ENCODE measurements at places on chromosomes 4 and X. TPM values are rescaled to one million over a fixed set of nuclear protein-coding genes. Genes with fewer than 3 reads are reported as not detected.

The AKAP4 gene
- not detected for total RNA-seq

The TMEM255A gene
- total RNA-seq = 3.9 TPM

The TMEM31 gene
- 0.63 TPM for total RNA-seq

The GLOD5 gene
- total RNA-seq = not detected

The NSUN7 gene
- total RNA-seq = 2.1 TPM

DNA sequence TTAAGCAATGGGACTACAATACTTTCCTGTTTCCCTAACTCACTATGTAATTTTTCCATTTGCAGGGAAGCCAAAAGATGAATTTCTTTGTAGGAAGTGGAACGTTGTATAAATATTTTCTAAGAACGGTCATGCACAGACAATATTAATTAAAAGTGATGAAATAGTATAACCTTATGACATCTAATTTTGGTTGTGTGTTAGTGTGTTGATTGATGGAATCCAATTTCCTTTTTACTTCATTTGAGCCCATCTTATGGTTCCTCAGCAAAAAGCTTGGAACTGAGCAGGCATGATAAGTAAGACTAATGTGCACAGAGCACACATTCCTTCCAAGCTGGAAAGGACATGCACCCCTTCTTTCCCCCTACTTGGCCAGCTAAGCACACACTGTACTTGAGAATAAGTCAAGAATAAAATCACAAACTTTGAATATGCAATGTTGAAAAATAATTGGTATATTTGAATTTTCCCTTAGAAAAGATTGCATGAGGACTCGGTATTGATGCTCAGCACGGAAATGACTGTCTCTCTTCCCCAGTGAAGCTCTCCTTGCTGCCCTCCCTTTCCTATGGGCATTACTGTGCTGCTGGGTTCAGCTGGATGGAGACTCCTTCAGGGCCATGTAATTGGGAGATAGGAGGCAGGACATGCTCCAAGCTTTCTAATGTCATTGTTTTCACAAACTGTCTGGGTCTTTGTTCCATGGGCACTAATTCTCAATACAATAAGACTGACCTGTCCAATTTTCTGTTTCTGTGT is 19.2 kb upstream of the PDLIM3 start:
- DNase-seq = no peak

- no peak for DNase-seq
Observed at GRCh38 chr4:11881947-11882346, 453.3 kb upstream of the HS3ST1 start.

- DNase-seq = no peak
Observed at GRCh38 chr4:140271553-140271952, 101.9 kb upstream of the SCOC start.

DNA sequence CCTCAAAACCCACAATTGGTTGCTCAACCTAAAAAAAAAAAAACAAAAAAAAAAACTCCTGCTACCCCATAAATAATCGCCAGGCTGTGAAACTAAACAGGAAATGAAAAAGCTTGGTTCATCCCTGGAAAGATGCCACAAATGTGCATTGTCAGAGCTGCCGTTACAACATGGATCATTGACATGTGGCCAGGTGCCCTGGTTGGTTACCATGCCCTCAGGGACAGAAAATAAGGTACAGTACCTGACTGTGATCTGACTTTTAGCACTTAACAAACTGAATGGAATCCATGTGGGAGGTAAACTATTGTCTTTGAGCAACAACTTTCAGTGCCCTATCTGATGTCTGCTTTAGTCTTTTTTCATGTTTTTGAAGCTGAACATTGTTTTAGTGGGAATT is 118.0 kb upstream of the RPL34 start:
- no peak for DNase-seq

DNA sequence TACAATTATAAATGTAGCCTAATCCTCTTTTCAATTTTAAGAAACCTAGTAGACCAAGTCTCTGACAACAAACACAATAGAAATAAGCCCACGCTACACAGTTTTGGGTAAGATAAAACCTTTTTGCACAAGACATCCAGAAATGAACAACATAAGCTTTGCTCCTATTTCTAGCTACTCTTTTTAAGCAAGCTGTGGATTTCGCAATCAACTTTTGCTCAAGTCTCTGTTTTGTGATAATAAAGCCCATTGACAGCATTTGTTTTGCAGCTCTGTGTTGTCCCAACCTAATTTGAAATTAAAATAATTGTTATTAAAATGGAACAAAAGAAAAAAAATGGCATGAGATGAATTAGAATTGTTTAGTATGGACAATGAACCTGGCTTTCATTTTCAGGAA is 287.9 kb upstream of the PUDP start:
- DNase-seq = no peak

DNA sequence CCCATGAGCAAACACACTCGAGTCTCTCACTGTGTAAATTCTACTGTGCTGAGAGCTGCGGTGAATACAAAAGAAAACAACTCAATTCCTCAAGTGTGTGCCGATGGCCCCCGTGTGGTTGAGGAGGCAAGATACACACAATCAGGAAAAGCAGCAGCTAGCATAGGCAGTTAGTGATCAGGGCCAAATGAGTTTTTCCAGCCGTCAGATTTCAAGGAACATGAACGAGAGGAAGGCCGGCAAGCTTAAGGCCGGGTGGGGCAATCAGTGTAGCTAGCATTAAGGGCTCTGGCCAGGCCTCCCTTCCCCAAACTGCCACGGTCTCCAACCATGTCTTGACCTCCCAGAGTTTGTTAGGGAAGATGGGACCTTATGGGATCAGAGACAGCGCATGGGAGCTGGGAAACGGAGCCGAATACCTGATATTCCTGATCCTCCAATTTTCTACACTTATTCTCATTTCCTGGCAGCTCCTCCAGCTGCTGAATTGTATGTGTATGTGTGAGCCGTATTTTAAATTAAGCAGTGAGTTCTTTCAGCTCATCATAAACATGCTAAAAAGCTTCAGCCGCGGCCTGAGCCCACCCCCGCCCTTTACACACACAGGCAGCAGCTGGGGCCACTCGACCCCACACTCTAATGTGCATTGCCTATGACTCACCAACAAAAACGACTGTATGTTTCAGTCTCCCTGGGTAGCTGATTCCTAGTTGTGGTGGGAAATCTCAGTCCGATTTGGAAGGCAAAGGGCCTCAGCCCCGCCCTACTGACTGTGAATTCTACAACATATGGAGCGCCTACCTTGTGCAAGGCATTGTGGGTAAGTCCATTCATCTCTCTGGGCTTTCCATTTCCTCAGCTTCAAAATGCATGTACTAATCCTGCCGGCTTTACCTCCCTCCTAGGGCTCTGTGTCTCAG is 59.9 kb downstream of the RTL9 start:
- DNase-seq = peak; percentile 6

DNA sequence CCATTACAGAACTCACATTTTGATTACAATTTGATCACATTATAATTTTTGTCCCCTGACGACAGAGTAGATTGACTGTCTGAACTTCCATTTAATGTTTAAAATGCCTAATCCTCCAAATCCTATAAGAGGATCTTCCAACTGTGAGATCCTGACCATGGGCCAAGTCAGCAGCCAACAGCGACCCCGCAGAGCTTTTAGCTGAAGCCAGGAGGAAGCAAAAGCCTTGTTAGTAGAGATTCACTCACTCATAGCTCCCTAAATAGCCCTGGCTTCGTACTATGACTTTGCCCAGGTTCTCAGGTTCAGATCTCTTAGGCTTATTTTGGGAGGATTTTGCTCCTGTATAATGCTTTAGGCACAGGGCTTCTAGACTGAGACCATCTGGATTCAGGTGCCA is 413.1 kb downstream of the NKX6-1 start:
- no peak for DNase-seq

GRCh38 chr4:140326395-140326993 is 47.0 kb upstream of the SCOC start:
- DNase-seq = peak; percentile 40

DNA sequence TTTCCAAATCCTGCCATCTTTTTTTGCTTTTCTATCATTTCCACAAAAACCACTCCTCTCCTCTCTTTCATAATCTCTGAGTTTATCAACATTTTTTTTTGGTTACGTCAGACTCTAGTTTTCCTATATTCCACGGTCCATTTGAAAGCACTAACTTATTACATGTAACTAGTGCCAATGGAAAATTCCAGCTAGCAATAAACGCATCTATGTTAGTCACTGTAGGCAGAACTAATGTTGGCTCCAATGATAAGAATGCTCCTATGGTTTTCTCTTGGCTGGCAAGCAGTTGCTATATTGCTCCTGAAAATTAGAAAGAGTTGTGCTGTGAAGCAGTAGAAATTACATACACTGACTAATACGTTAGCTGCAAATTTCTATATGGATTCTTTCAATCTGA is 634.6 kb upstream of the FTHL17 start:
- DNase-seq = no peak

DNA sequence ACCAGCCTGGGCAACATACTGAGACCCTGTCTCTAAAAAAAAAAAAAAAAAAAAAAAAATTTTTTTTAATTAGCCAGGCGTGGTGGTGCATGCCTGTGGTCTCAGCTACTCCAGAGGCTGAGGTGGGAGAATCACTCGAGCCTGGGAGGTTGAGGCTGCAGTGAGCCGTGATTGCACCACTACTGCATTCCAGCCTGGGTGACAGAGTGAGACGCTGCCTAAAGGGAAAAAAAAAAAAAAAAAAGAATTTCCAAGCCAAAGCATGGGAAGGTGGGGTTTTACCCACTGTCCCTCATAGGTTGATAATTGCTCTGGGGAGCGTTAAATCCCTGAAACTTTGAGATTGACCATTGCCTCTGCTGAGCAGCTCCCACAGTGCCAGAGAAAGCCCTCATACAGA is 427.5 kb downstream of the BCOR start:
- DNase-seq = no peak

DNA sequence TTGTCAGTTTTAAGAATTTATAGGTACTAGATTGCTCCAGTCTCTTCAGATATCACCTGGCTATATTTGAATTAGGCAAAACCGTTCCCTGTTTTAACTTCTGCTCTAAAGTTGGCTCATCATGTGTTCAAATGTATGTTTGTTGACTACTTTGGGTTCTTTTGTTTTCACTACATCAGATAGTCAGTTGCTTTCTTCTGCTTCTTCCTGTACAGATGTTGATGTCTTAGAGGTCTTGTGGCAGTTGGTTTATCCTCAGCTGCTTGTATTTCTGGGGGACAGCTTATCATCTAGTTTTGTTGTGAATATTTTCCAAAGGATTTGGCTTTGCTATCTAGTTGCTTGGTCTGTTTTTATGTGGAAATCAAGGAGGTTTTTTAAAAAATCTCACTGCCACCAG is 28.0 kb downstream of the TBC1D19 start:
- DNase-seq = no peak

DNA sequence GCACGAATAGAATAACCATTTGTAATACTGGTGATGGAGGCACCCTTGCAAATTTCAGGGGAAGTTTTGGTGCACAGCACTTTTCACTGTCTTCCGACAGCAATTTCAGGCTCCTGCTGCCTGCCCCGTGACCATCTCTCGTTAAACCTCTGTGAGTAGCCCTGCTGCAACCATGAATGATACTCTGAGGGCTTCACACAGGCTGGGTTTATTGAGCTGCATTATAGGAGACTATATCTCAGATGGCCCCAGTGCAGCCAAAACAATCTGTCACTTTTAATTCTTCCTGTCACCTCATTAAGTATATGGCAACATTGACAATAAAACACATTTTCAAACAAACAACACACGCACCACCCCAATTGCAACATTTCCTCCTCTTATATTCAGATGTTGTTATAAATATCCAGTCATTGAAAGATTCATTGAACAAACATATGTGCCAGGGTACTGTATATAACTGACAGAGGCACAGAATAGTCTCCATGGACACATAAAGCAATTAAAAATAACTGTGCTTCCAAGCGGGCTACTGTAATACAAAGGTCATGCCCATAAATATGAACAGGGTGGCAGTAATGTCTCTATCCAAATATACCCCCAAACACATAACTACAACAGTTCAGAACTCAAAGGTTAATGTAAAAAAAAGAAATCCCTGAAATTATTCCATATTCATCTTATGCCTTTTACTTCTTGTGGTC is 477.0 kb downstream of the GBA3 start:
- DNase-seq = no peak

DNA sequence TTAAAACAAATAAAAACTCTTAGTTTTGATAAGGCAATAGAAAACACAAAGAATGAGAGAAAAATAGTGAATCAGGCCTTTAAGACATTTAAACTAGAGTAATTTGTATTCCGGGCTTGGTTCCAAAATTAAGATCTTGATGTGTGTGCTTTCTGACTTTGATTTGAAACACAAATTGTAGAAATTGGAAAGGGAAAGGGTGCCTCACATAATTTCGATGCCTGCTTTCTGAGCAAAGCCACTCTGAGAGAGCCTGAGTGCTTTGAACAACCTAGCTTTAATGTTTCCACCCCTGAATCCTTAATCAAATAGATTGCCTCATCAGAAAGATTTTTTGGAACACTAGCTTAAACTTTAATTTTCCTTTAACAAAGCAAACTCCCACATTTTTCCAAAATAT is 666.8 kb downstream of the PCDH18 start:
- DNase-seq = no peak

DNA sequence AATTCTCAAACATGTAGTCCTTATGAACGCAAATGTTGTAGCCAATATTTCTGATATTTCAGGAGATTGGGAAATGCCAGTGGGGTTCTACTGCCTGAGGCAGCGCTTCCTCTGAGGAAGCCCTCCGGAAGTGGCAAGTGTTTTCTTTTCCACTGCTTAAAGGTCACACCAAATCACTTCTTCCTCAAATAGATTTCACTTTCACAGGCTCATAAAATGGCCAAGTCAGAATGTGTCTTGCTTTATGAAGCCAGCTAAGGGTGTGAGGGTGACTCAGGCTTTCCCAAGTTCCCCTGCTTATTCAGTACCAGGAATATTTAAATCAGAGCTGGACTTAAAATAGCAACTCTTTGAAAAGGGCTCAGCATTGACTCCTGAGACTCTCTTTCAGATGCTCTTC is 514.2 kb upstream of the DIPK2B start:
- DNase-seq = no peak

DNA sequence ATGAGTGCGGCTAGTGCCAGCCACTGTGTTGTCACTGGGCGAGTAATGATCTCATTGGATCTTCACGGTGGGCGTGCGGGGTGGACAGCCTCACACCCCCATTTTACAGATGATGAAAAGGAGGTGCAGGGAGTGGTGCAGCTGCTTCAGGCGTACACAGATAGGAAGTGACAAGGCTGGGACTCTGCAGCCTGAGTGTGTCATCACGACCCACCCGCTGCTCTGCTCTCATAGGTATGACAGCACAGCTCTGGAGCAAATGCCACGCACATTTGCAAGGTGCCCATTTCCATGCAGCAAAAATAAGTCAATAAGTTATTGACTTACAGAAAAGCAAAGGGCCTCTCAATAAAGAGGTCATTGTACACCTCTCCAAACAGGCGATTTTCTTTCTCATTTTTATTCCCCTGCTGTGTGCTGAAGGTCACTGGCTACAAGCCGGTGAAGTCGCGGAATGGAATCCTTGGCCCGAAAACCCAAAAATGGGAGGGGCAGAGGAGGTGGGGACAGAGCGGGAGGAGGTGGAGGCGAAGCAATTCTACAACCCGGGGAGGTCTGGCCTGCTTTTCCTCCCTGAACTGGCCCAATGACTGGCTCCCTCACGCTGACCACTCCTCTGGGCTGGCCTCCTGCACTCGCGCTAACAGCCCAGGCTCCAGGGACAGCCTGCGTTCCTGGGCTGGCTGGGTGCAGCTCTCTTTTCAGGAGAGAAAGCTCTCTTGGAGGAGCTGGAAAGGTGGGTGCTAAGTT is at the start of gene SOD3:
SOD3 (plus strand) TSS at position 658 of the 750 bp plus-strand sequence. CDS start 3,949 bp downstream, outside the sequence.
- peak; percentile 76 for DNase-seq

- no peak for DNase-seq
Observed at GRCh38 chr4:108744307-108744706, 18.5 kb downstream of the ETNPPL start.
